ENCODE measurements at places on chromosomes 11 and 22.
A peak's percentile ranks its signal among the peaks of the same experiment; 100 is the strongest.

DNA sequence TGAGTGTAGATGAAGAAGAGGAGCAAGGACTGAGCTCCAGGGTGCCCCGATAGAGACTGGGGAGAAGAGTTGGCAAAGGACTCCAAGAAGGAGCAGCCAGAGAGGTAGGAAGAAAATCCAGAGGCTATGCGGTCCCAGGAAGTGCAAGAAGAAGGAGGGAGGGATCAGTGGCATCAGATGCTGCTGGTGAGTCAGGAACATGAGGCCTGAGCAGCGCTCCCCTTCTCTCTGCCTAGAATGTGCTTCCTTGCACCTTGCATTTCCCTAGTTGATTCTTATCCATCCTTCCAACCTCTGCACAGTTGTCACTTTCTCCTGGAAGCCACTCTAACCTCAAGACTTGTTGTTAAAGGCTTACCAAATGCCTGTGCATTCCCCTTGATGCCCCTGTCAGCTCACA, 21.3 kb downstream of the KCNC1 start:
- no peak for DNase-seq

DNA sequence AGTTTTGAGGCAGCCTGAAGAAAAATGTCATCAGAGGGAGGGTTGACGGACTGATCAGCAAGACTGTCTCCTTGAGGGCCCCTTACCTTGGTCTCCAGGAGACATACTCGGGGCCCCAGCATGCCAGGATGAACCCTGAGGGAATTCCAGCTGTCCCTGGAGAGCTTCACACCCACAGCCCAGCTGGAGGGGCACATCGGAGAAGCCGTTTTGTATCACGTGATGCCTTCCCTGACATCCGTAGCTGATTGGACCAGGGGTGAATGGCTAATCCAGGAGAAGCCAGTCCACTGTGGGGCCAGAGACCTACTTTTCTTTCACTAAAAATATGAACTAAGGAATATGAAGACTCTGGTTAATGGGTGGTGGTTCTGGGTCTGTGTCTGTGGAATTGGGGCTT, 86.0 kb upstream of the TP53I11 start:
- no peak for DNase-seq

- DNase-seq: no peak
These were observed 52.7 kb downstream of the FLRT1 start for GRCh38 chr11:64088162-64089026.

GRCh38 chr11:96197103-96197502, 145.9 kb downstream of the MAML2 start:
- no peak for DNase-seq

DNA sequence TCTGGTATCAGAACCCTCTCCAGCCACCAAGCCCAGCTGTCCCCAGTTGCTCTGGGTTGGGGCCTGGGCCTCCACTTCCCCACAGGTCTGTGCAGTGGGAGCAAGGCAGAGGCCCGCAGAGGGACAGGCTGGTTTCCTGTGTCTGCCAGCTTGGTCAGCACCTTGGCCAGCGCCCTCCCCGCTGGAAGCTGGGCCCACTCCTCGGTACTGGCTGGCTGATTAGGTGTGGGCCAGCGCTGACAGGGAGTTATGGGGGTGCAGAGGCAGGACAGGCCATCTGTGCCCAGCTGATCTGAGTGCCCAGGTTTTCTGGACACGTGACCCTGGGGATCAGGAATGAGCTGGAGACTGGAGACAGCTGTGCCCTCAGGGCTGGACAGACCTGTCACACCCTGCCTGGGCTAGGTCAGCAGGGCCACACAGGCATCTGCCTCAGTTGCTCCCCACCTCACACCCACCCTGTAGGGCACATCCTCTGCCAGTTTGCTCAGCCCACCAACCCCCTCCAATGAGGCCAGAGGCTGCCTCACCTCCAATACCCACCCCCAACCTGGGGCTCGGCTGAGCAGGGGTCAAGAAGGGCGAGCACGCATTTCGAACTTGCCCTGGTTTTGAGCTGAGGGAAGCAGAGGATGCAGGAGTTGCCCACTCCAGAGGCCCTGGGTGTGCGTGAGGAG, 175.3 kb downstream of the IGLL1 start:
- no peak for DNase-seq

GRCh38 chr11:102119997-102120396, 9.8 kb downstream of the YAP1 start:
- DNase-seq: no peak

GRCh38 chr11:78594814-78595213, 20.1 kb upstream of the NARS2 start:
- no peak for DNase-seq

DNA sequence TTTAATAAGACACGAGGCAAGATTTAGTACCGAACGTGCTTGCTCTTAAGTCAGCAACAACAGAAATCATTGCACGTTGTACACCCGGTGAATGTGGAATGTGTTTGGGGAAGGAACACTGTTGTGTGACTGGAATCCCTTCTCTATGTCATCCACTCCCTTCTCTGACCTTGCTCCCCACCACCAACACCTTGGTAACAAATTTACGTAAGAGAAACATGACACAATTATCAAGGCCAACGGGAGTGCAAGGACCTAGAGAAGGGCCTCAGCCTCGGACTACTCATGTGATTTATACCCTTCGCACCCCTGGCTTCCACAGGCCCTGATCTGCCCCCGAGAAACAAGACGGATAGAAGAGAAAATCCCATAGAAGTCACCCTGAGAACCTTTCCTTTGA, 236.2 kb downstream of the LARGE1 start:
- no peak for DNase-seq

DNA sequence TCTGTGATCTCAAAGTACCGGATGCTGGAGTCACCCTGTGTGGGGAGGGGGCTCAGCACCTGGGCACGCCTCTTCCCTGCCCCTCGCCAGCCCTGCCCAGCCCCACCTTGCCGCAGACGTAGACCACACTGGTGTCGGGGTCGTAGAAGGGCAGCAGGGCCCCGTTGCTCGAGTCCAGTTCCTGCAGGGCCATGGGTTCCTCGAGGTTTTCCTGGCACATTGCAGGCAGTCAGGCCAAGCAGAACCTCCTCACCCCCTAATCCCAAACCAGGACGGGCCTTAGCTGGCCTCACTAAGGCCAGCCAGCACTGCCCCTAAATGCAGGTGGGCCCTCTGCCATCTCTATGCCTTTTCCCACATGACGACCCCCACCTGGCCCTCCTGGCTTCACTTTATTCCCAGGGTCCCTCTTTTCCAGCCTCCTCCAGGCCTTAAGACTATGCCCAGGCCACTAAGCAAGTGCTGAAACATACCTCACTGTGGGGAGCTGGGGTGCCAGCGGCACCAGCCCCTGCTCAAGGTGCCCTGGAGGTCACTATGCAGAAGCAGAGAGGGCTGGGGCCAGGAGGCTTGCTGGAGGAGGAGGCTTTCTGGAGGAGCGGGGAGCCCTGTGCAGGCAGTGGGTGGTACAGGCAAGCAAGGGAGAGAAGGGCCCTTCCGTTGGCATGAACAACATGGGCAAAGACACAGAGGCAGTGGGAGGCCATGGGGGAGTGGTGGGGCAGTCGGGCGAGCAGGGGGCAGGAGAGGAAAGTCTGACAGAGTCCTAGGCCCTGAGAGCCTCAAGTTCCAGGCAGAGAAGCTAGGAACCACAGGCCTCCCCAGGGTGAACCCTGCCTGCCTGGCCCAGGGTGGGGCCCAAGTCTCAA, 2.8 kb downstream of the CORO1B start:
- no peak for DNase-seq

- DNase-seq: no peak
These were observed 436.4 kb upstream of the CCDC90B start for GRCh38 chr11:83722392-83723119.

DNA sequence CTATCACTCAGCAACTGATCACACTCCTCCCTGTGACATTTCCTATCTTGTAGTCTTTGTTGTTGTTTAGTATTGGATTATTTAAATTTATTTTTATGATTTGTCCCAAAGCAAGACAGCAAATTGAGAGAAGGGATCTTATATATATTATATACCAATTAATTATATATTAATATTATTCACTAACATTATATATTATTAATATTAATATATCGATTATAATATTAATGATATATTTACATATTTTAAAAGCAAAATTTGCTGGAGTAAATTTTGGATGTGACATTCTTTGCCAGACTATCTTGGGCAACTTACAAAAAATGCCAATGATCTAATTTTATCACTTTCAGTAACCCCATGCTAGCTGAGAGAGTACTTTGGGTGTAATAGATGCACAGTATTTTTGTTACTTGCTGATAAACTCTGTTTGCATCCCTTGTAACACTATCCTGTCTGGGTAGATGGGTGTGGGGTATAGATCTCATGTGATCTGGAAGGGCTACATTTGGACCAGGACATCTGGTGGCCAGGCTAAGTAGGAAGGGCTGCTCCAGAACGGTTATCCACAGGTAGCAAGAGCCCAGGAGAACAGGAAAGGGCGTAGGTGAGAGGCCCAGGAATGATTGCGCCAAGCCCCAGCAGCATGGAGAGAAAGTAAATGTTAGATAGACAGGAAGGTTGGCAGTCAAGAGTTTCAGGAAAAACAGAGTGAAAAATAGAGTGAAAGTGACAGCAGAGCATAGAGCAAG, 608.6 kb upstream of the KIRREL3 start:
- DNase-seq: no peak

DNA sequence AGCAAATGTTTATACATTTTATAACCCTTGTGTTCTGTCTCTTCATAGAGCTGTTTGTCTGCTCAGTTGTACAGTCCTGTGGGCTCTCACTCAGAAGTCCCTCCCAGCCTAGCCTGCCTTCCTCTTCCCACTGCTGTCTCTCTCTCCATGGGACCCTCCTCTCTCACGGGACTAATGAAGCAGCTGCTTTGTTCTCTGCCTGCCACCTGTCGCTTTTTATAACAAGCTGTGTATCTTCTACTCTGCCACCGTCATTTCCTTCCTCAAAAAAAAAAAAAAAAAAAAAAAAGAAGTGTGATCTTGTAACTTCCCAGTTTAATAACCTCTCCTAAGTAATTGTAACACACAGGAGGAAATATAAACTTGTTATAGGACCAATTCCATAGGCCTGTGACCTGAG, 92.2 kb upstream of the ALKBH3 start:
- DNase-seq: peak; percentile 70

- no peak for DNase-seq
These were observed 32.2 kb upstream of the TRIM29 start for GRCh38 chr11:120169981-120170698.

GRCh38 chr11:94629741-94630140, 62.6 kb downstream of the PIWIL4 start:
- DNase-seq: no peak

- no peak for DNase-seq
These were observed 33.8 kb downstream of the CAPN1 start for GRCh38 chr11:65215441-65216076.

DNA sequence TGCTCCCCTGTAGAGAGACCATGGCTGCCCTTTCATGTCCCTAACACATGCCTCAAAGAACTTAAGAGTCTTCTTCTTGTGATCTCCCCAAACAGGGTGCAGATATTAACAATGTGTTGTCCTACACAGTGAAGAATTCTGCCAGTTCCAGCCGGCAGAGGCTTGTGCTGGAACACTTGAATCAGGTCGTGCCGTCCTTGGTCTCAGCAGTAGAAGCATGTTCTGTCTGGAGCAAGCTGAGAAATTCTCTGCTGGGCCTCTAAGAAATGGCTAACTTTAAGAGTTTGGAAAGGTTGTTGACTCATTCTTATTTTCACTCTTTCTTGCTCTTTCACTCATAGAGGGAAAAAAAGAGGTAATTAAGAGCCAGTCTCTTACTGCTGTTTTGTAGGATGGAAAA, 71.1 kb upstream of the SLC25A18 start:
- no peak for DNase-seq

- no peak for DNase-seq
These were observed 10.9 kb downstream of the DRICH1 start for GRCh38 chr22:23621082-23621780.

GRCh38 chr11:118312328-118312727, 7.8 kb downstream of the CD3E start:
- no peak for DNase-seq

GRCh38 chr11:128506999-128507611, 80.3 kb downstream of the ETS1 start:
- no peak for DNase-seq

GRCh38 chr22:38927033-38927781, 30.2 kb upstream of the APOBEC3A start:
- DNase-seq: peak; percentile 1

DNA sequence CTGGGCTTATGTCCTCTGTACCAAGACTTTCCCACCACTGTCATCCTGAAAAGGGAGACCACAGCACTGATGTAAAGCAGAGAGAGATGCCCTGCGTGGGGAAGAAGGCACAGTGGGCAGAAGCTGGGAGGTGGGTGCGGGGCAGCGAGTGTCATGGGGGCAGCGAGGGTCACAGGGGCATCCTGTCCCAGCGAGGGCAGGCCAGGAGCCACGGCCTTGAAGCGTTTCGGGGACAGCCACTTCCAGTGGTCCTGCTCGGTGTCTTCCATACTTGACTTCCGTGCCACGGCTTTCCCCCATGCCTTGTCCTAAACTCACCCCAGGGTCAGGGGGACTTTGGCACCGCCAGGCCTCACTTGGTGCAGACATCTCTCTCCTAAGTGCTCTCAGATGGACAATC, 1121.3 kb downstream of the TBC1D22A start:
- DNase-seq: no peak

DNA sequence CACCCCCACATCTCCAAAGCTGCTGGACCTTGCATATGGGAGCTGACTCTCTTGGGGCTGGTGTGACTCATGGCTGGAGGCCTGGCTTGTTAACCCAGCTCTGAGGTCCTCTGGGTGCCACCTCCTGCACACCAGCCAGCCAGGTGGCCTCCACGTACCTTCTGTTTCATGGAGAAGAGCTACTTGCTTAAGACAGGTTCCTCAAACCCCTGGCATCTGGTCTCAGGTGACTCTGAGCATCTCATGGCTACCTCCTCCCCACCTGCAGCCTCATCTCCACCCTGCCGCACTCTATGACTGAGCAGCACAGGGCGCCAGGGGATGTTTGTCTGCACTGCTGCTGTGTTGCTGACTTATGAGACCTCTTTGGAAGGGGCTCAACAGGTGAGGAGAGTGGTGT, 55.7 kb downstream of the BCR start:
- no peak for DNase-seq

DNA sequence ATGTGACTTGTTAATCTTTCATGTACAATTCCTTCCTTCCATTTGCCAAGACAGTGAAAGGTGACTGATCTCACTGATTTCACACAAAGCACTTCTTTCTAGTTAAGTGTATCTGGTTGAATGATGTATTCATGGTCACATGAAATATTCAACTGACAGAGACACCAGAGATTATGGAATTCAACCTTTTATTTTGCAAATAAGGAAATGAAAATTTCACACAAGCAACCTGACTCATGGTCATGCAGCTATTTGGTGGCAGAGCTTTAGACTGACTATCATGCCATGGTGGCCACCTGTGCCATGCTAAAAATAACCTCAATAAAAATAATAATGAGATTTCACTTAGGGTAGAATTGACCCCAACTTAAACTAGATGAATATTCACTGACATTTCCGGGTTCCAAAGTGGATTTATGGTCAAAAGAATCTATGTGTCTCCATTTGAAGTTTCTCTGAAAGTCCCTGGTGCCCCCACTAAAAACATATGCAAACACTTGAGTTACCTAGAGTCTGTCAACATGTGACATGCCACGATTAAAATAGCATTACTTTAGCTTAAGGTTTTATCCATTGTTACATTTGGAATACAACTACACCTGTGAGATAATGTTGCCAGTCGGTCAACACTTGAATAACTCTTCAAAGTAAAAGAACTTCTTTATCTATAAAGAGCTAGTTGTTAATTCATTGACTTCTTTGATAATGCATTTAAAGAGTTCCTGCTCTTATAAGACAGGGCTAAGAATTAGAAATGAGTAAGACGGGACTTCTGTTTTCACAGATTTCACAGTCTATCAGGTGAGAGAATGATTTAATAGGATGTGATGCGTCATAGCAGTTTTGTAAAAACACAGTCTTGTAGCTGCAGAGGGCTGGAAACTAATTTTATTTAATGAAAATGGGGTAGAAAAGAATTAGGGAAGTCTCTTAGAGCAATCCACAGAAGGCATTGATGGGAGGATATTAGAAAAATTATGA, 94.6 kb upstream of the OR9G4 start:
- DNase-seq: no peak
